H4 (cell line): ENCODE measurements at places on chromosomes 1 and 21. TPM values are rescaled to one million over a fixed set of nuclear protein-coding genes. Genes with fewer than 3 reads are reported as not detected.

GRCh38 chr1:171785766-171786165 lies 4.3 kb downstream of the METTL13 start:
- no peak for DNase-seq

- DNase-seq: no peak
These were observed 18.2 kb downstream of the INAVA start for GRCh38 chr1:200912737-200913407.

DNA sequence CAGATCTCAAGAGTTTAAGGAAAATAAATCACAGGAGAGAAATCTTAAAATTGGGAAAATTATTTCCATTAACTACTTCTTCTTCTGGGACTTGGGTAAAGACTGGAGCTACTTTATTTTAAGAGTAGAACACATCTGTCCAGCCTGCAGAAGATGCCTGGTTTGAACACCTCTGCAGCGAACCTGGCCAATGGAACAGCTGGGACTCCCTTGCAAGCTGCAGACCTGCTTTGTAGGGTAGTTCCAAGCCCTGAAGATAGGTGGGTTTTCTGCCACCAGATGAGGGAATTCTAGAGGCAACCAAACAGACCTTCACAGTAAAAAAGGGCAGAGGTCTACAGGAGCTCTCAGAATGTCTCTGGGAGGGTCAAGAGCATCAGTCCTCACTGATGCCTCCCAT lies 86.5 kb upstream of the CACNA1E start:
- DNase-seq: no peak

- DNase-seq: no peak
These were observed 36.2 kb downstream of the OSBPL9 start for GRCh38 chr1:51653127-51653526.

GRCh38 chr21:25901330-25901979 lies 166.7 kb downstream of the GABPA start:
- DNase-seq: no peak

The KIRREL1 gene
- 35.2 and 38.4 TPM in 2 replicates for total RNA-seq

The AIM2 gene
- total RNA-seq: 39.5 and 42.8 TPM in 2 replicates

GRCh38 chr1:27979151-27979858 lies 19.5 kb downstream of the XKR8 start:
- DNase-seq: peak; percentile 73

- DNase-seq: no peak
These were observed 43.4 kb downstream of the ITSN1 start for GRCh38 chr21:33685613-33686197.

The ENO1 gene
- 2,952 and 3,019 TPM in 2 replicates for total RNA-seq

- no peak for DNase-seq
These were observed 107.3 kb downstream of the HMGB4 start for GRCh38 chr1:33971018-33971710.

DNA sequence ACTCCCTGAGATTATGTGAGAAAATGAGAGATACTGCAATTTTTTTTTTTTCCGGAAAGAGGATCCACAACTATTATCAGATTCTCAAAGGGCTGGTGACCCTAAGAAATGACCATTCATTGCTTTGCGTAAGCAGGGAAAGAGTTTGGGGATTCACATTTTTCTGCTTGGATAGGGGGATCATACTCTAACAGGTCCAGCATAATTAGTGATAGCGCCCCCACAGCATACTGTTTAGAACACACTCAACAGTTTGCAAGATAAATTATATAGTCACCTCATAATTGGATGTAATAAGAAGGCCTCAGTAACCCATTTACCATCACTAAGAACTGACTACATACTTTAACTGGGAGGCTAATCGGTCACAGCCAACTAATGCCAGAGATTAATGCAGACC lies 1.9 kb downstream of the CCT3 start:
- no peak for DNase-seq

- DNase-seq: no peak
These were observed 40.9 kb downstream of the KCNK1 start for GRCh38 chr1:233654658-233655280.
